ENCODE measurements at places on chromosomes 12 and 14.

GRCh38 chr12:2384533-2385351, 332.0 kb downstream of the CACNA1C start:
- no peak for DNase-seq

GRCh38 chr12:3305464-3305863, 185.5 kb upstream of the PRMT8 start:
- DNase-seq: no peak

- DNase-seq: no peak
These were observed 1.2 kb upstream of the RIMKLB start for GRCh38 chr12:8696442-8697090.

GRCh38 chr12:89350260-89350629, 2.1 kb downstream of the DUSP6 start:
- no peak for DNase-seq

- DNase-seq: no peak
These were observed 14.6 kb downstream of the NUMB start for GRCh38 chr14:73443758-73444157.

- DNase-seq: no peak
These were observed 58.1 kb downstream of the TRHDE start for GRCh38 chr12:72330301-72330700.

- peak; percentile 35 for DNase-seq
These were observed 30.0 kb upstream of the GRIP1 start for GRCh38 chr12:66708704-66709456.

DNA sequence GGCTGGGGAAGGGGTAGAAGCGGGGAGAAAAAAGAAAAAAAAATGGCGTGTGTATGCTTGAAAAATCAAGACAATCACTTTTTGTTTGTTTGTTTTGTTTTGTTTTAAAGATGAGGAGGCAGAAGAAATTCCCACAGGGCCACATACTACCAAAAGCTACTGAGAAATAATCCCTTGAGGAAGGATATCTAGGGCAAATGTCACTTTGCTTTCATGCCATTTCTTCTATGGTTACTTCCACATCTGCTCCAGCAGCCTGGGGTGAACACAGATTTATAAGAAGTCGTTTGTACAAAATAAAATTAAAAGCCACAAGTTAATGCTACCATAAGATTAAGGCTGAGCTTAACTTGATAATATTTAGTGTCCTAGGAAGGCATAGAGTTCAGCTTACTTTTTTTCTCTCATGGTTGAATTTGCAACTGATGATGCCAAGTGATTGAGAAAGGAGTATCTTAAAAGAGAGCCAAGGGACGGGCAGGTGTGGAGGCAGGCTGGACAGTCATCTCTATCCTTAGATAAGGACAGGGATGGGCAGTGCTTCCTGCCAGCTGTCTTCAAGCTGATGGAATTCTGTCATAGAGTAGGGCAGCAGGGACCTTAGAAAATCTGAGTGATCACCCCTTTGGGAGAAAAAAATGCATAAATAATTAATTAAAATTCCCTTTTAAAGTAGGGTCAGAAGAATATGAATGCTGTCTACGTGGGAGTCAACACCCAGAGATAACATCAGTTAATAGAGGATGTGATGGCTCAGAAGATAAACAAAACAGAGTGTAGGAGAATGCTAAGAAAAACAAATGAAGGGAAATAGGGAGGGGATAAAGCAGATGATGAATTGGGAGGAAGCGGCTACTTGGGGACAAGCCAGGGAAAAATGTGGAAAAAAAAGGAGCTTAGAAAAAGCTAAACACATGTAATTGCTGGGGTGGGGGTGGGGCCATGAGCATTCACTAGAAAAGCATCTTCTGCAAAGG, 57.1 kb downstream of the DYRK2 start:
- DNase-seq: no peak

DNA sequence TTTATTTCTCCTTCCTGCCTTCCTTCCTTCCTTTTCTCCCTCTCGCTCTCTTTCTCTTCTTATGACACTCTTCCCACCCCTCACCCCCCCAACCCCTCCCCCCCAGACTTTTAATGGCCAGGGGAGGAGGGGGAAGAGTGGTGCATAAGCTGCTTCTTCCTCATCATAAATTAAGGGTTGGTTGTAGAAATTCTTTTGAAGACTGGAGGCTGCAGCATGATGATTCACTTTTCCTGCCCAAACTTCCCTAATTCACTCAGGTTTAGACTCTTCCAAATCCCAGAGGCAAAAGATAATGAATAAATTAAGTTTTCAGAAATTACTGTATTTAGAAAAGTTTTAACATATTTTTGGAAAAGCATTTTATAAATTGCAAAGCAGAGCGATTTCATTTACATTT, 58.2 kb downstream of the GRIP1 start:
- DNase-seq: peak; percentile 9

DNA sequence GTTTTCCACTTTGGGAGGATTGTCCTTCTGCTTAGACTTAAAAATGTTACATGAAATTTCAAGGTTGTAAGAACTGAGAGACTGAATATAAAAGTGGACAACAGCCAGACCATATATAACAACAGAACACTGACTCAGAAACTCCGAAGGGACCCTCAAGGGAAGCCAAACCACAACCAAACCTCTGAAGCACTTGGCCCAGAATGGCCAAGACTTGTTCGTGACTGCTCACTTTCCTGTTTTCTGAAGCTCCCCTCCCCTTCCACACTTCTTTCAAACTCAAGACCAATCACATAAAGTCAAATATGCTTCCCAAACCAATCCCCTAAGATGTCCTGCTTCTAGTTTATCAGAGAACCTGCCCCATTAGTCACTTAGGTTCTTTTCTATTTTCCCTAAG, 13.7 kb downstream of the OR6J1 start:
- no peak for DNase-seq

GRCh38 chr14:75126121-75126544, 715 bp downstream of the NEK9 start:
- peak; percentile 63 for DNase-seq

DNA sequence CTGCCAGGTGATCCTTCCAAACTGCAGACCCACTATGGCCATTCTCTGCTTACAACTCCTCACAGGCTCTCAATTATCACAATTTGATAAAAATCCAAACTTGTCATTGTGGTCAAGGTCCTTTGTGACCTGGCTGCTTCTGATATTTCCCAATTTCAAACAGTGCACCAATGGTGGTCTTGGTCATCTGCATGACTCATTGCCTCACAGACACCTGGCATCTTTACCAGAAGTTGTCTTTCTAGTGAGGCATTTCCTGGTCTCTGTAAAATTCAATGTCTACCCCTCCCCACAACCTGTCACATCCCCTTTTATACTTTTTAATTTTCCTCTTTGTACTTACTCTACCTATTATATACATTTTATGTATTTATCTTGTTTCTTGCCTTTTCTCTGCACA, 17.8 kb upstream of the PAPOLA start:
- DNase-seq: peak; percentile 17

- DNase-seq: no peak
These were observed 56.5 kb upstream of the PCNX4 start for GRCh38 chr14:60035177-60035576.

DNA sequence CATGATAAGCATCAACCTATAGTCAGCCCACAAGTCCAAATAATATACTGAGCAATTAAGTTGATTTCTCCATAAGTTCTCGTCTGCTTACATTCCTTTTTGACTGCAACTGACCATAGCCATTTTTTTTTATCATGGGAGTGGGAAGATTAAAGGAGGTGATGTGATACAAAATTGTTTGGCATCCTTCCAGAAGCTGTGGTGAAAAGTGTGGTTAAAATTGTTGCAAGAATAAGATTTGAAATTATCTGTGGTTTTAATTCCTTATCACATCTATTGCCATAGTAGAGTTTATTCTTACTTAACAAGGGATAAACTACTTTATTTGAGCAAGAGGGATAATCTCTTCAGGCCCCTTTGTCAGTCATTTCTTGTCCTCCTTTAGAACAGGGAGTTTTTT, 50.7 kb downstream of the LIN52 start:
- no peak for DNase-seq

- no peak for DNase-seq
These were observed 152.0 kb downstream of the NDUFA12 start for GRCh38 chr12:94851396-94852028.

DNA sequence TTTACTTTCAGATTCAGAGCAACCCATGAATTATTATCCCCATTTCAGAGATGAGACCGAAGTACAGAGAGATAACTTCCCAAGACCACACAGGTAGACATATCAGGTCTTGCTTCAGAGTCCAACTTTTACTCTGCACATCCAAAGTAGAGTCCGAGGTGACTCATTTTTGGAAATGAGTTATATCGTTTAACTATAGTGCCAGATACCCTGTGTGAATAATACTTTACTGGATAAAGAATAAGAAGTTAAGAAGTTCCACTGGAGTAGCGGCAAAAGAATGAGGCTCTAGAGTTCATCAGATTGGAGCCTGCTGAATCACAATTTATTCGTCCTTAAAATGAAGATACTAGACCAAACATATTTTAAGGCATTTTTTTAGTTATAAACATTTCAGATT, 124.7 kb downstream of the EPS8 start:
- no peak for DNase-seq

DNA sequence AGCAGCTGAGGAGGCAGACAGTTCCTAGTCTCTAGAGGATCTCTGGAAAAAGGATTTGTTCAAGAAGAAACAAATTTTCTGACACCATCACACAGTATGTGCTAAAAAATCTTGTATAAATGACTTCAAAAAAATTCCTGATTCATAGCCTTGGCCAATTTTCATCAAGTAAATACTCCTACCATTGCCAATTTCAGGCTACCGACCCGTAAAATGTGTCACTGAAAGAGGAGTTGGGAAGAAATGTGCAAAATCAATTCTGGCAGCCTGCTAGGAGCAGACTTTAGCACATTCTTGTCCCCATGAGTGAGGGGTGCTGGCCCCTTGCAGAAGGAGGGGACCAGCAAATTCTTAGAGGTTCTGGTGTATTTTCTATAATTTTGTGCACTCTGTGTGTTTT, 109.4 kb downstream of the TMEM30B start:
- no peak for DNase-seq

- DNase-seq: no peak
These were observed 56.7 kb downstream of the C14orf132 start for GRCh38 chr14:96095581-96096476.

- no peak for DNase-seq
These were observed 40.4 kb downstream of the MMAB start for GRCh38 chr12:109532721-109533486.

- DNase-seq: no peak
These were observed 73.4 kb upstream of the EIF5 start for GRCh38 chr14:103260629-103261124.

GRCh38 chr12:12722435-12723148, 5.4 kb downstream of the CDKN1B start:
- peak; percentile 65 for DNase-seq

DNA sequence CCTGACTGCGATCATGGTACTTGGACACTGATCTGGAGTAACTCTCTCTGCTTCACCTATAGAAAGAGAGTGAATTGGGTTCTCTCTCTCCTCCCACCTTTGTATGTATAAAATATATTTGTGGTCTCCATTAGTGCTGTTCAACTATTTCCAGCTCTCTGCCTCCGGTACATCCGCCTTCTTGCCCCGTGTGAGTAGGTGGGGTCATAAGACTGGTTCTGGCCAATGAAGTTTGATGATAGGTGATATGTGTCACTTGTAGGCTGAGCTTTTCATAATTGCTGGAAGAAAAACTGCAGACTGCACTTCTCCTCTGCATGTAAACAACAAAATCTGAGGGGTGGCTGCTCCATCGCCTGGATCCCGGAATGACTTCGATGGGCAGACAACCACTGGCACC, 210.4 kb downstream of the EXOC5 start:
- DNase-seq: no peak

DNA sequence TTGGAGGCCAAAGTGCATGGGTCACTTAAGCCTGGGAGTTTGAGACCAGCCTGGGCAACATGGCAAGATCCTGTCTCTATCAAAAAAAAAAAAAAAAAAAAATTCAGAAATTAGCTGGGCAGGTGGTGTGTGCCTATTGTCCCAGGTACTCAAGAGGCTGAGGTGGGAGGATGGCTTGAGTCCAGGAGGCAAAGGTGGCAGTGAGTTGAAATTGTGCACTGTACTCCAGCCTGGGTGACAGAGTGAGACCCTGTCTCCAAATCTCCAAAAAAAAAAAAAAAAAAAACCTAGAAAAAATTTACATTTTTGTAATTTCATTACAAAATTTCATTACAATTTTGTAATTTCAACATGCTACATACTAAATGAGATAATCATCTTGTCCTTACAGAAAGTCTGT, 42.7 kb downstream of the SYNE2 start:
- DNase-seq: no peak

- no peak for DNase-seq
These were observed 2.3 kb downstream of the ACRBP start for GRCh38 chr12:6644903-6645302.

GRCh38 chr14:71322655-71323250, 415.5 kb downstream of the PCNX1 start:
- DNase-seq: peak; percentile 51

DNA sequence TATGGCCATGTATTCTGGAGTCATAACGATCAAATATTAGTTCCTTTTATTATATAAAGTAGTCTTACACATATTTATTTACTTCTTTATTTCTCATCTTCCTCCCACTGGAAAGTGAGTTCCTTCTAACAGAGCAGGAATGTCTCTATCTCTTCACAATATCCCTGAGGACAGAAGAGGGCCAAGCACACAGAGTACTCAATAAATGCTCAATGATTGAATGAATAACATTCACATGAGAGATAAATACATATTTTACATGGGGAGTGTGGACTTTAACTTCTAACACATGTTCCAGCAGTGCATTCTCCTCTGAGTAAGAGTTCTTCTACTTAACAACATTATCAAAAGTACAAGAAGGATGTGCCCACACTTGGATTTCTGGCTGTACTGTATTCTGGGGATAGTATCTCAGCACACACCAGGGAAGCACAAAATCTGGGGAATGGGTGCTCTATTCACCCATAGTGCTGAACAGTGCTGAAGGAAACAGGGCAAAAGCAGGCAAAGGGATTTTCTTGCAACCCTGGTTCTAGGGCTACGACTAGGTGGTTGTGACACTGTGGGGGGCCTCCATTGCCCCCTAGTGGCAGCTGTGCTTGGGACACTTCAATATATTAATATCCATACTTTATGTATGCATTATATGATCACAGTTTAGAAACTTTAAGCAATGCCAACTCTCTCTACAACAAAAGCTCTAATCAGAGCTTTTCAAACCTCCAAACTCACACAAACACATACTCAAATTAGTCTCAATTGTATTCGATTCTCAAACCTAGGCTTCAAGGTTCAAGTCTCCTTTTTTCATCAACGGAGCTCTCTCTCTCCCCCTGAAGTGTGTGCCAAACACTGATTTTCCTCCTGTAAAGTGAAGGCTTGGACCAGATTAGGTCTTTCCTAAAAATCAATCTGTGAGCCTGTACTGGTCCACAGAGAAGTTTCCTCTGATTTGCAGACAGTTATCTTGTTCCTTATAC, 115.5 kb downstream of the SLC2A13 start:
- peak; percentile 70 for DNase-seq

DNA sequence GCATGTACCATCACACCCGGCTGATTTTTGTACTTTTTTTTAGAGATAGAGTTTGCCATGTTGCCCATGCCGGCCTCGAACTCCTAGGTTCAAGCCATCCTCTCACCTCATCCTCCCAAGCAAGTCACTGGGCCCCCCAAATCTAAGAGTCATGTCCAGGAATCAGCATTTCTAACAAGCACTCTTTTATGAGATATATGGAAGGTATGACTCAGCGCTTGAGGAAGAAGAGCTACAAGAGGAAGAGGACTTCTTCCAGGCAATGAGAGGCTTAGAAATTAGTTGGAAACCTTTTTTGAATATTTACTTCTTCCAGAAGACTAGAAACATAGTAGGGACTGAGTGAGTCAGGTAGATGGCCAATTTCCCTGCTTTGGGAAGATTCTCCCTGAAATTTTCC, 114.5 kb downstream of the HMGA2 start:
- DNase-seq: peak; percentile 34

- DNase-seq: no peak
These were observed 1.8 kb downstream of the PCNX1 start for GRCh38 chr14:70908935-70909641.
